SK-N-MC (cell line): ENCODE measurements at places on chromosomes 7 and 10.

DNA sequence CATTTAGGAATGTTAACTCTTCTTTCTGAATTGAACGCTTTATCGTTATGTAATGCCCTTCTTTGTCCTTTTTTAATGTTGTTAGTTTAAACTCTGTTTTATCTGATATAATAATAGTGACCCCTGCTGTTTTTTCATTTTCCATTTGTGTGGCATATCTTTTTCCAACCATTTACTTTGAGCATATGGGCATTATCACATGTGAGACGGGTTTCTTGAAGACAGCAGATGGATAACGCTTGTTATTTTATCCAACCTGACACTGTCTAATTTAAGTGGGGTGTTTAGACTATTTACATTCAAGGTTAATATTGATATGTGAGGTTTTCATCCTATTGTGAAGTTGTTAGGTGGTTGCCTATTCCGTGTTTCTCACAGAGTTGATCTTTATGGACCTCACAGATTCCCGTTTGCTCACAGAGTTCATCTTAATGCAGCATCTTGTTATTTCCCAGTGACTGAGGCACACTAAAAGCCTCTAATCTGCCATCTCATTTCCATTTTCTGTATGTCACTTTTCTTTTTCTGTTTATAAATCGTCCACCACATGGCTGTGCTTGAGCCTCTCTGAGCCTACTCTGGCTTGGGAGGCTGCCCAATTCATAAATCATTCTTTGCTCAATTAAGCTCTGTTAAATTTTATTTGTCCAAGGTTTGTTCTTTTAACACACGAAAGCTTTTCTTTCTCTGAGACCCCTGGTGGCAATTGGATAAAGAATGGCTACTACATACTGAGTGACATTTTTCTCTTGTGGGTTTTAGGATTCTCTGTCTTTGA lies 286.2 kb downstream of the HTR7 start:
- no peak for DNase-seq

- no peak for DNase-seq
Observed at GRCh38 chr7:36514289-36515243, 124.9 kb downstream of the ANLN start.

DNA sequence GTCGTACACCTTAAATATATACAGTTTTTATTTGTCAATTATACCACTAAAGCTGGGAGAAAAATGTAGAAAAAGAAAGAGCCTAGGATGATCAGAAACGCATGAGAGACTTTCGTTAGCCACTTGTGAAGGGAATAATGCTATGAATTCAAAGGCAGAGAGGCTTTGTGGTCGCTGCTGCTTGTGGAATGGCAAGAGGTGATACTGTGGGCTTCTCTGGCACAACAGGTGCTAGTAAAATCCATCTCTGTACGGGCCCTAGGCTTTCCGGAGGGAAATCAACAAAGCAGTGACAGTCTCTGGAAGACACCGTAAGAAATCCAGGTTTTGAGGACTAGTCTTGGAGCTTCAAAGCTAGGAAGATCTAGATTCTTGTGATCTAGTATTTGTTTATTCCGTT lies 52.6 kb downstream of the LRRC72 start:
- no peak for DNase-seq

- no peak for DNase-seq
Observed at GRCh38 chr7:67671006-67671548, 674.4 kb downstream of the TYW1 start.

DNA sequence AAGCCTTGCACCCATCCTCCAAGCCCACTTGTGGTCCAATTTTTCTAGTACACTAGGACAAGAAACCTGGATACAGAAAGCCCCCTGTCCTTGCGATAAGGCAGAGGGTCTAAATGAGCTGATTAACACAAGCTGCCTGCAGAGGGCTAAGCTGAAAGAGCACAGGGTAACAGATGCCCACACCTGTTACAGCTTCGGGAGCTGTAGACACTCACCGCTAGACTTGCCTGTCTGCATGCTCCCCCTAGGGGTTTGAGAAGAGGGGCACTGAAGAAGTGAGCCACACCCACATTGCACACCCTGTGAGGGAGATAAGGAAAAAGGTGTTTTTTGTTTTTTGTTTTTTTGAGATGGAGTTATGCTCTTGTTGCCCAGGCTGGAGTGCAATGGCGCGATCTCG lies 386.5 kb upstream of the AUTS2 start:
- DNase-seq = no peak

- DNase-seq = no peak
Observed at GRCh38 chr10:95755511-95756004, 405 bp upstream of the ENTPD1 start.

DNA sequence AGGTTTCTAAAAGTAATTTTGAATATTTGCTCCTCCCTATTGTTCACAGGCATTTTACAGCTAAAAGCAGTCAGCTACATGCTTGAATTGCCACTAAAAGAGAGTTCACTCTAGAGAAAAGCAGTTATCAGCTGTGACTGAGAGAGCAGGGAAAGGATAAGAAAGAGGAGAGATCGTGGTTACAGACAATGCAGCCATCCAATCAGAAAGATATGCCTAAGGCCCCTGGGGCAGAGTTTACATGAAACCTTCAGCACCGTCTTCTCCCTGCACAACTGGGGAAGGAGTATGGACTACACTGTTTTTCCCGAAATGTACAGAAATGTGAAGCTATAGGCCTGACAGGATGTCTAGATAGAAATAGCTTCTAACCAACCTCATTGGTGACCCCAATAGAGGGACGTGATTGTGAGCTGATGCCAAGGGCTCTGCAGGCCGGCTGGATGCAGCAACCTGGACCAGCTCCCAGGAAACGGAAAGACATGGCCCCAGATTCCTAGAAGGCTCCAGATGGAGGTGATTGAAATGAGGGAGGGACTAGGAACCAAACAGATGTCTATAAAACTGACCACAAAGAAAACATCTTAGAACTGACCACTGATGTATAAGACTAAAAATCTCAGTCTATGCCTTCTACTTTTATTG lies 3.2 kb upstream of the VSTM4 start:
- no peak for DNase-seq

GRCh38 chr7:13981070-13981469 lies 8.4 kb downstream of the ETV1 start:
- peak; percentile 73 for DNase-seq
